ENCODE measurements at places on chromosomes 11 and 22.

- DNase-seq: no peak
Measured at GRCh38 chr22:44309137-44309536, 3.6 kb downstream of the SHISAL1 start.

DNA sequence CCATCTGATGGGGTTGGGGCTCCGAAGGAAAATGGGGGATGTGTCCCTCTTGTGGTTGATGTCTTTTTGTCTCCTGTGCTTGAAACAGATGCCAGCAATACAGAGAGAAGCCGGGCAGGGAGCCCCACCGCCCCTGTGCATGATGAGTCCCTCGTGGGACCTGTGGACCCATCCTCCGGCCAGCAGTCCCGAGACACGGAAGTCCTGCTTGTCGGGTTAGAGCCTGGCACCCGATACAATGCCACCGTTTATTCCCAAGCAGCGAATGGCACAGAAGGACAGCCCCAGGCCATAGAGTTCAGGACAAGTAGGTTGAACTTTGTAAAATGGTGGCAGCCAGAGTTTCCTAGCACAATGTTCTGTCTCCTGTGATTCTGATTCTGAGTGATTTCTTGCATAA lies 91.7 kb upstream of the OR4B1 start:
- no peak for DNase-seq

- no peak for DNase-seq
Measured at GRCh38 chr11:115944596-115944995, 440.4 kb upstream of the CADM1 start.

- no peak for DNase-seq
Measured at GRCh38 chr22:33456511-33456910, 398.3 kb upstream of the SYN3 start.

DNA sequence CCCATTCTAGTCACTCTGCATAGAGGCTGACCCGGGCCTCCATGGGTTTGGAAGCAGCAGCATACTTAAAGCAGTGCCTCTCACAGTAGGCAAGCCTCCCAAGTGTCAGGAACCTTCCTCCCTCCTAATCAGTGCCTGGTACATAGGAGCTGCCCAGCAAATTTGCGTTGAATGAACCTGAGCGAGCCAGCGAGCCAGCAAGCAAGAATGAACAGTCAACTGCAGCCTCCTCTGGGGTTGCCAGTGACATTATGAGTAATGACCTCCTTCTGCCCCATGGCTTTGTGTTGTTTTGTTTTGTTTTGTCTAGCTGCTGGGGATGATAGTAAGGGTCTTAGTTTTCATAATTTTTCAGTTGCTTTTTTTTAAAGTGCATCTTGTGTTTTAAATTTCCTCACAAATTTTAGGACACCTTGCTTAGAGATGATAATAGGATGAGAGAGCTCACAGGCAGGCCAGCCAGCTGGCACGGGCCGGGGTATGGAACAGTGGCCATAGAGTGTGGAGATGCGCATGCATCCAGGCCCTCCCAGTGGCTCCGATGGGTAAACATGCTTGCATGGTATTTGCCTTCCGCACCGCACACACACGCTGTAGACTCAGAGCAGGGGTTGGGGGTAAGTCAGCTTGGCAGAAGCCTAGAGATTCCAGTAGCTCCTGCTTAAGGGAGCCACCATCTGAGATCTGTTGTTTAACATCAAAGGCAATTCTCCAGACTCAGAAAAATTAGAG lies 36.1 kb downstream of the TTC12 start:
- DNase-seq: no peak

GRCh38 chr22:48075604-48076003 lies 1313.2 kb downstream of the TBC1D22A start:
- DNase-seq: no peak

DNA sequence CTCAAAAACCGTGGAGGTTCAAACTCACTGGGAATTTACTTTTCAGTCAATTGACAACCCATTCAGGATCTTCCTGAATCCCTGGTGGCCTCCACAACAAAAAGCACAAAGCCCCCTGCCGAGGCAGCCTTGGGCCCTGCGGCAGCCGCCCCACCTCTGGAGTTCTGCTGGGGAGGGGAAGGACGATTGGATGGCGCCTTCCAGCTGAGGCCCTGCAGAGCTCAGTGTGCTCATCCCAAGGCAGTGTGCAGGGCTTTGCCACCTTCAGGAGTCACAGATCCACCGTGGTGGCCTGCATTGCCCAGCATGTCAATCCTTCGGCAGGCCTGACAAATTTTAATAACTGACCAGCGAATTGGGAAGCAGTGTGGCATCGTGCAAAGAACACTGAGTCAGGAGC lies 7.4 kb downstream of the ZFTA start:
- no peak for DNase-seq

- no peak for DNase-seq
Measured at GRCh38 chr22:23500508-23501260, 79.4 kb downstream of the IGLL1 start.

GRCh38 chr22:30637701-30638114 lies 2.1 kb downstream of the SLC35E4 start:
- DNase-seq: no peak

DNA sequence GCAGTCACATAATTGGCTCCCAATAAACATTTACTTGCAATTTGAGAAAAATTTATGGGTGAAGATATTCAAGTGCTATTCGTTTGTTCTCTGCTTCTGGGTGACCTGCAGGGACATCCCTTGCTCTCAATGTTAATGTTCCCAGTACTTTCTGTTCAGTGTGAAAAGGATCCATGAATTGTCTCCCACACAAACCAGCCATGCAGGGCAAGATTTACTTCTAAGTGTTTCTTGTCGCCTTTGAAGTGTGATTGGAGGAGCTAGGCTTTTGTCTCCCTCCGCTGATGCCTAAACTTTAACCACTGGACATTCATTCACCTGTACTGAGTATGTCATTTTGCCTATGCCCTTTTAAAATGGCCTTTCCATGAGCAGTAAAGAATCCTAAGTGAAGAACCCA lies 66.4 kb upstream of the ADA2 start:
- DNase-seq: no peak

DNA sequence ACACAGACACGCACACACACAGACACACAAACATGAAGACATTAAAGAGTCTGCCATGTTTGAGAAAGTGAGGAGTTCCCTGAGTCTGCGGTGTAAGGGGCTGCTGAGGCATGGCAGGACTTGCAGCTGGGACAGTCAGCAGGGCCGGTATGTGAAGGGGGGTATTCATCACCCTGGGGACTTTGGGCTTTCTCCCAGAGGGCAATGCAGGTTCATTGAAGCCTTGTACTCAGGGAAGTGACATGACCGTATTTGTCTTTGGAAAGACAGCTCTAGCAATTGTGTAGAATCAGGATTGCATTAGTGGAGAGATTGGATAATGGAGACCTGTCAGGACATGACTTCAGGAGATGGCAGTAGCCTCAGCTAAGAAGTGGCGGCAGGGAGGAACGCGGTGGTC lies 9.4 kb upstream of the ADAMTS8 start:
- DNase-seq: no peak

- DNase-seq: no peak
Measured at GRCh38 chr11:103183981-103184611, 74.9 kb downstream of the DYNC2H1 start.

DNA sequence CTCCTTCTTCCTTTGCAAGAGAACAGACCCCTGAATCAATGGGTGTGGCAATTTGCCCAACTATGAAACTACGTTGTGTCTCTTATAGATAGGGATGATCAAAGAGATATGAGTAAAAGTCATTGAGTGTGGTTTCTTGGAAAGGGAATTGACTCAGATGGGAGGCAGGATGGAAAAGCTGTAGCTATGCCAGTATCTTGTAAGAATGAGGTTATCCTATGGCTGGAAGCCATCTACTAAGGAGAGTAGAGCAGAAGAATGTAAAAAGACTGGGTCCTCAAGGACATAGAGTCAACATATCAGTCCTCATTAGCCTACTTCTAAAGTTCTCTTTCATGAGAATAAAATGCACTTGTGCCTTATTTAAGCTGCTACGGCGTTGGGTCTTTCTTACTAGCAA lies 78.9 kb upstream of the POU2AF2 start:
- DNase-seq: no peak

DNA sequence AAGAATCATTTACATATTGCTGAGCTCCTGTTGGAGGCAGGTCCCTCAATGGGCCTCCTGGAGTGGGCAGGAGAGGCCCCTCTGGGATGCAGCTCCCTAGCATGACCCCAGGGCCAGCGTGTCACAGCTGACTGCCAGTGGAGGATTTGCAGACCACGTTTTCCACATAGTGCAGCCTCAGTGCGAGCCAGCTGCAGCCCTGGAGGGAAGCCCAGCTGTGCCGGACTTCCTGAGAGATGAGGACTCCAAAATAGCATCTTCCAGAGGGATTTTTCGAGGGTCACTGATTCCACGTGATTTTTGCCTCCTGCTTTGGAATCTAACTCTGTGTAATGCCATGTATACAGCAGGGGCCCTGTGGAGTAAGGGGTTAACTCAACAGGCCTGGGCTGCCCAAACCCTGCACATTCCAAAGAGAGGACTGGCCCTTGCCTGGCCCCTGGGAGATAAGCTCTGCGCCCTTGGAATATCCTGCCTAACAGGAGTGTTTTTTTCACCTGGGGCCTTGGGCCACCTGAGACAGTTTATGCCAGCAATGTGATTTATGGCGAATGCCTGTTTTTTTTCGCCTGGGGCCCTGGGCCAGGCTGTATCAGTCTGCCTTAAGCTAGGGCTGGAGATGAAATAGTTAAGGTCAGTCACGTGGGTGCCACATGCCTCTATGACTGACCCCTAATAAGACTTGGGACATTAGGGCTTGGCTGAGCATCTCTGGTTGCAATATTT lies 47.4 kb downstream of the RPS6KA4 start:
- no peak for DNase-seq

GRCh38 chr22:27574002-27574366 lies 227.6 kb downstream of the MN1 start:
- DNase-seq: no peak

DNA sequence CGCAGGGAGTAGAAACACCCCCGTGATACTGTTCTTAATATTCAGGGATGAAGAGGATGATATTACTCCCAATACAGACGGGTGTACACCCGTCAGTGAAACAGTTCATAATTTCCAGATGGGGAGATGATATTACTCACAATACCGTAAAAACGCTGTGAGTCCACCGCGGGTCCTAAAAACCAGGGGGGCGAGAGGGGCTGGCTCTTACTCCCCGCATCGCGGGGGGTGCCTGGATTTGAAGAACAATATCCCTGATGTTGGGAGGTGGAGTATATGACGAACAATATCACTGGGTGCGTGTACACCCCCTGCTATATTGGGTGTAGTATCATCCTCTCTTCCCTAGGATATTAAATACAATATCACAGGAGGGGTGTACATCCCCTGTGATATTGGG lies 20.5 kb upstream of the APOL5 start:
- DNase-seq: no peak

DNA sequence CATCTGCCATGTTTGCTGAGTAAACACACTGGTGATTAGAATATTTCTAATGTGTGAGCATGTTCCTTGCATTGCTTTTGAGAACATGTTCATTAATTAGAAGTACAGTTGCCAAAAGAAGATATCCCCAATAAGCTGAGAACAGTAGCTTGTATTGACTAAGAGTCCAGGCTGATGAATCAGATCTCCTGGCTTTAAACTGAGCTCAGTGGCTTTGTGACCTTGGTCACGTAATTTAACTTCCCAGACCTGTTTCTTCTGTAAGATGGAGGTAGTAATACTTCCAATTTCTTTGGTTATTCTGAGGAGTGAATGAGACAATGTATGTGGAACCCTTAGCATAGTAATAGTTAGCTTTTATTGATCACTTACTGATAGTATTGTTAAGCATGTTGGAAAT lies 61.9 kb downstream of the CYB5R2 start:
- DNase-seq: no peak

- no peak for DNase-seq
Measured at GRCh38 chr22:45756558-45756957, 84.9 kb downstream of the ATXN10 start.

DNA sequence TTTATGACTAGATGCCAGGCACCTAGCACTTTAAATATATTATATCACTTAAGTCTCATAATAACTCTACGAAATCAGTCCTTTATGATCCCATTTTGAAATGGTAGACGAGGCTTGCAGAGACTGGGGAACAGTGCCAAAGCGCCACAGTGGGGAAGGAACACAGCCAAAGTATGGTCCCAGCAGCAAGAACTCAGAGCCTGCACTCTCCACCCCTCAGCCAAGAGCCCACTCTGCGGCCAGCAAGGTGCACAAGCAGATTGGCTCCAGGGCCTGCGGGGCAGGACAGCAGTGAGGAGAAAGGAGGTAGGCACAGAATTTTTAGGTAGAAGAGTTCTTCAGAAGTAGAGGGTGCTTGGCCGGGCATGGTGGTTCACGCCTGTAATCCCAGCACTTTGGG lies 61.4 kb downstream of the NRXN2 start:
- no peak for DNase-seq

DNA sequence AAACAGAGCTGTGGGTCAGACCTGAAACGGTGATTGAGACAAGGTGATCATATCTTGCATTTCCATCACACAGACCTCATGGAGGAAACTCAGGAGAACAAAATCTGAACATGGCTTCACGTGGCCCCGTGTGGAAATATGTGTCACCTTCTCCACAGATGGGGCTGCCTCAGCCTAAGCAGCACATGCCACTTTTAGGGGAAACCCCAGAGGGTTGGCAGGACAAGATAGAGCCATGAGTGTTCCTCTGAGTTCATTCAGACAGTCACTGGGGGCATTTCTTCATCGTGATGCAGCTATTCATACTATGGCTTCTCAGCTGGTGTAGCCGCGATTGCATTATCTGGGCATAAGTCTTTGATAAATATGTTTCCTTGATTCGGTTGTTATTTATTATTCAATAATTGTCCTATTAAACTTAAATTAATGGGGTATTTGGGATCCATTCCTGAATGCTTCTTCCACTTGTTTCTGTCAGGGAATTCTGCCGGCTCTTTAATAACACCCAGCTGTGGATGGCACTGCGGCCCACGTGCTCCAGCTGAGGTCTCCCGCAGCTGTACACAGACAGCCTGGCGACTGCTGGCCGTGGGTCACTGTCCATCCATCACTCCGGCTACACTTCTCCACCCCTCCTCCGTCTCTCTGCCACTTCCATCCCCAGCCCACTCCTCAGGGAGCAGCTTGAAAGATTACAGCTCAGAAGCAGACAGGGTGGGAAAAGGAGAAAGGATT lies 485.1 kb downstream of the OPCML start:
- DNase-seq: no peak

DNA sequence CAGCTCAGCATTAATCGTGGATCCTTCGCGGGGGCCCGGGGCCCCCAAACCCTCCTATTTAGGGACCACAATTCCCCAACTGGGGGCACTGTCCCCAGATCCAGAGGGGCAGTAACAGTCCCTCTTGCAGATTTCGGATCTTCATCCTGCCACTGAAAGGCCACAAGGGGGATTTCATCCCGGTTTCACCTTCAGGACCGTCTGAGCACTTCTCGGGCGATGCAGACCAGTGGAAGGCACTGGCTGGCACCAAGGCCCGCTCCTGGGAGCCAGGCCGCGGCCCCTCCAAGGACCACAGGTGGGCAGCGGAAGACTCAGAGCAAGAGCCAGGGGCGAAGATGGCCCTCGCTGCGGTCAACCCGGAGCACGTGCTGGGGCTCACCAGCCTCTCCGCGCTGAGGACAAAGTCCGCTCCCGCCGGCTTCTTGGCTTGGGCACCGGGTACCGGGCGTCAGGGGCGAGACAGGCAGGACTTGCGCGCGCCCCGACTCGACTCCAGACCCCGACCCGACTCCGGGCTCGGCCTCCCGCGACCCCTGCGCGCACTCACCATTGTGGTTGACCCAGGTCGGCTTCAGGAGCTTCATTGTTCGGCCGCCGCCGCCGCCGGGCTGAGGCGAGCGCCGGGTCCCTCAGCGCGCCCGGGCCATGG lies 517 bp downstream of the HIRA start:
- peak; percentile 28 for DNase-seq

GRCh38 chr11:119763071-119763728 lies 34.2 kb upstream of the NECTIN1 start:
- no peak for DNase-seq

- DNase-seq: no peak
Measured at GRCh38 chr11:73241300-73241699, 23.2 kb downstream of the P2RY2 start.
